ENCODE measurements at places on chromosomes 5 and 9.

- no peak for DNase-seq
Measured at GRCh38 chr9:137429546-137429890, 6.3 kb downstream of the NOXA1 start.

GRCh38 chr5:154117930-154118329 is 72.6 kb upstream of the GALNT10 start:
- peak; percentile 6 for DNase-seq

DNA sequence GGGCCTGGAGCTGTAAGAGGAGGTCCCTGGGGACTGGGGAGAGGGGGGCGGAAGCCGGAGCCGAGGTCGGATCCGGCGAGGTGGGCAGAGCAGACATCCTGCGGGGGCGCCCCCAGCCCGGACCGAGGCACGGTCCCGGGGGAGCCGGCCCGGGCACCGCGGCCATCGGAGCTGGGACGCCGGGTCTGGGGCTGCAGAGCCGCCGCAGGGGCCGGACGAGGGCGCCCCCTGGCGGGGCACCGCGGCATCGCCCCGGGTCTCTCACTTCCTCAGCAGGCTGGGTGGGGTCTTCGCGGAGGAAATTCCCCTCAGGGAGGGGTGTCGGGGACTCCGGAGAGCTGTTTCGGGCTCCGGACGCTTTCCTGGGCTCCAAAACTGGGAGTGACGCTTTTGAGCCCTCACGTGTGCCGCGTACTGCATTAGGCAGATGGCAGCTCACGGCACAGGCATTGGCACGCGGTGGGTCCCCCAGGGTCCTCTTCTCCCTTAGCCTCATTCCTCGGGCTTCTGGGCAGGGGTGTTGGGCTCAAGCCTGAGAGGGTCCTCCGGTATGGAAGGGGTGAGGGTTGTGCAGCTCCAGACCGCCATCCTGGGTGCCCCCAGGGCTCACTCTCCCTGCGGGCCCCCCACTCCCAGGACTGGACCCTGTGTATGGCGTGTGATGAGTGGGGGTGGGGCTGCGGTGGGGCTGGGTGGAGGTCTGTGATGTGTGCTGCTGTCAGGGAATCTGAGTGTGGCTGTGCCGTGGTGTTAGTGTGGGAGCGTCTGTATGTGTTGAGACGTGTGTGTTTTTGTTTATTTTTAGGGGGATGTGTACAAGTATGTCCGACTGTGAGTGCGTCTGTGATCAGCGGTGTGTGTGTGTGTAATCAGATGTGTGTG is 29.6 kb downstream of the LHX2 start:
- no peak for DNase-seq

GRCh38 chr9:10649076-10649475 is 36.3 kb upstream of the PTPRD start:
- DNase-seq: no peak

DNA sequence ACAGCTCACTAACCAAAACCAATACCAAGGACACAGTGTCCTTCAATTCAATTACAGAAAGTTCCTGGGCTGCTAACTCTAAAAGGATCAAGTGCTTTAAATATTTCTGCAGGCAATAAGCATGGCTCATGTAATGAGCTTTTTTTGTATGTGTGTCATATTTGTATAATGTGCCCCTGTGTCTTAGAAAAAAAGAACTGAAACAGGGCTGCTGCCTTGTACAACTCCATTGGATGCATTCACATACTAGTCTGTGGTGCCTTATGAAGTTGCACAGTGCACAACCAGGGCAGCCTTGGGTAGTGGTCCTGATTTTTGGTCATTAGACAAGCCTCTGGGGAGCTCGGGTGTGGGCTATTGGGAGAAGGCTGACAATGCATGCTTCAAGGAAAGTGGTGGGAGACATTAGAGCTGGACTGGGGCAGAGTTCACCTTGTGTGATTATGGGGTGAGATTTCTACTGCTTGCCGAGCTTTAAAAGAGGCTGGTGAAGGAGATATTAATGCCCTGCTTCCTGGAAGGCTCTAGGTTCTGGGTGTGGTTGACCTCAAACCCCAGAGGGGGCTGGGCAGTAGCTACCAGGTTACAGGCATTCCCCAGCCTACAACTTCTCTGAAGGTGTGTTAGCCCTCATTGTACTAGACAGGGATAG is 3.6 kb upstream of the CPEB4 start:
- no peak for DNase-seq

DNA sequence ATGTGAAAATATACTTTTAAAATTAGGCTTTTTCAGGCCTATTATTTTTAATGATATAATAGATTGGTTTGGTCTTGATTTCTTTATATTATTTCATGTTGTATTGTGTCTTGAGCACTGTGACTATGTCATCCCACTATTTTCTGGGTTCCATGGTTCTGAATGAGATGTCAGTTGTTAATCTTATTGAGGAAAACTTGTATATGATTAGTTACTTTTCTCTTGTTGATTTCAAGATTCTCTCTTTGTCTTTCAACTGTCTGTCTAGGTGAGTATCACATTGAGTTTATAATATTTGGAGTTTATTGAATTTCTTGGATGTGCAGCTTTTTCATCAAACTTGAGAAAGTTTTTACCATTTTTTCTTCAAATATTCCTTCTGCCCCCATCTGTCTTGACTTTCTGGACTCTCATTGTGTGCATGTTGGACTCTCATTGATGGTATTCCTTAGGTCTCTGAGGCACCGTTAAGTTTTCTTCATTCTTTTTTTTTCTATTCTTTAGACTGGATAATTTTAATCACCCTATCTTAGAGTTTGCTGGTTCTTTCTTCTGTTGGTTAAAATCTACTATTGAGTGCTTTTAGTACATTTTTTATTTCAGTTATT is 175.8 kb downstream of the TMEM167A start:
- no peak for DNase-seq

GRCh38 chr5:137636830-137637714 is 98.8 kb downstream of the KLHL3 start:
- no peak for DNase-seq

DNA sequence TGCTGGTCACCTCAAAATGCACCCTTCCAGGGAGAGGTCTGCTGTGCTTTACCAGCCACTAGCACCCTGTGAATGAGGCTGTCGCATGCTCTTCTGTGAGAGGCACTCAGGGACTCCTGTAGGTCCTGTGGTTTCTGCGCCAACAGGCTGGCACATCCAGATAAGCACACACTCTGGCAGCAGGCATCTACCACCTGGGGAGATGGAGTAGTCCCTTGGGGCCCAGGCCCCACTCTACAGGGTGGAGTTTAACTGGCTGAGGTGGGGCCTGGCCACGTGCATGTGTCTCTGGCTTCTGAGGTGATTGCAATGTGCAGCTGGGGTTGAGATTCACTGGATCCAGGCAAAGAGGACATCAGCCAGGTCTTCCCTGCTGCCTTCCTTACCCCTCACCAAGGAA is 32.3 kb downstream of the TMEM174 start:
- DNase-seq: no peak

GRCh38 chr9:99822806-99823591 is 1.3 kb downstream of the NR4A3 start:
- DNase-seq: peak; percentile 53

DNA sequence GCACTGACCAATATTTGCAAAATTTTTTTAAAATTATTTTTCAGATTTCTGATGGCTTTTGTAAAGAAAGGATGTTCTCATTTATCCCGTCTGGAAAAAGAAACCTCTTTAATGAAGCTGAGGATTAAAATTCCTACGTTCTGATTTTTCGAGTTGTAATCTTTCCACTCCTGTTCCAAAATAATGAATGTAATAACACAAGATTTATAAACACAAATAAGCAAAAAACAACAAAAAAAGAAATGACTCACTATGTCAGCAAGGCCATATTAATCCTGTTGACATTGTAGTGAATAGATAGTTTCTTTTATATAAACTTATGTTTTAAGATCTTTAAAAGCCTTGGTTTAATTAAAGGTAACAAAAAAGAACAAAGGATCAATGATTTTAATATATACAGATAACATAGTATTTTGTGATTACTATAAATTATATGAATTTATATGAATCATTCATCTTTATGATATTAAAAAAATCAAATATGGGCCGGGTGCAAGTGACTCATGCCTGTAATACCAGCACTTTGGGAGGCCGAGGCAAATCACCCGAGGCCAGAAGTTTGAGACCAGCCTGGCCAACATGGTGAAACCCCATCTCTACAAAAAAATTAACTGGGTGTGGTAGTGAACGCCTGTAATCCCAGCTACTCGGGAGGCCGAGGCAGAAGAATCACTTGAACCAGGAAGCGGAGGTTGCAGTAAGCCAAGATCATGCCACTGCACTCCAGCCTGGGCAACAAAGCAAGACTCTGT is 336.6 kb upstream of the DAB2 start:
- DNase-seq: no peak

- peak; percentile 64 for DNase-seq
Measured at GRCh38 chr5:10689391-10690081, 71.5 kb downstream of the DAP start.

DNA sequence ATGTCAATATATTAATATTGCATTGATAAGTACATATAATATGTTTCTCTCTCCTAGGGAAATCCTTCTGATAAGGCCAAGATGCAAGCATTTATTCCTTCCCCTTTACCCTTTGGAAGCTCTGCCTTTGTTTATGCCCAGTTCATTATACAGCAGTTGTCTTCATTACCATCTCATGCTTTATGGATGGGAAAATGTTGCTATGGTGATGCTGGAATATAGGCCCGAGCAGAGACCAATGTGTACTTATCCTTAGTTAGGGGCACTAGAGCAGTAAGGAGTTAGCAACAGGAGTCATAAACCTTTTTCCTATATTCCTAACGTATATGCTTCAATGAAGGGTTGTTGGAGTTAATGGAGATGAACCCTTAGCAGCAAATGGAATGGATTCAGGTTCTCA is 19.4 kb upstream of the NMUR2 start:
- DNase-seq: no peak

GRCh38 chr5:109920736-109921135 is 231.0 kb downstream of the MAN2A1 start:
- DNase-seq: no peak

DNA sequence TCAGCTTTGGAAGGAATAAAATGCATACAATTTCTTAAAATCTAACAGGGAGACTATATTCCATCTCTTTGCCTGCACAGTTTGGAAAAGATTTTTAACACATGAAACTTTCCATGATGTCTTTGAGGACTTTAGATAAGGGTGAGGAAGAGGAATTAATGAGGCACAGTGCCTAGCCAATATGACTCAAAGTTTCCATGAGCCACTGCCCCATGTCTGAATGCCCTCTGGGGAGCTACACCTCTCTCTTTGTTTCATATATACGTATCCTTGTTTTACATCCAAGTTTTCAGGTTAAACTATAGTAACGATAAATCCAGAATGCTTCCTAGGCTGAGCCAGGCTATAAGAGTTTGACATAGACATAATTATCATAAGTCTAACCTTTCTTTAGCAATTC is 349.3 kb upstream of the TLE4 start:
- DNase-seq: no peak

GRCh38 chr9:27022920-27023319 is 17.4 kb upstream of the LRRC19 start:
- DNase-seq: no peak

- DNase-seq: no peak
Measured at GRCh38 chr5:6395621-6396020, 17.3 kb upstream of the MED10 start.

- no peak for DNase-seq
Measured at GRCh38 chr5:488744-489688, 35.2 kb downstream of the SLC9A3 start.

DNA sequence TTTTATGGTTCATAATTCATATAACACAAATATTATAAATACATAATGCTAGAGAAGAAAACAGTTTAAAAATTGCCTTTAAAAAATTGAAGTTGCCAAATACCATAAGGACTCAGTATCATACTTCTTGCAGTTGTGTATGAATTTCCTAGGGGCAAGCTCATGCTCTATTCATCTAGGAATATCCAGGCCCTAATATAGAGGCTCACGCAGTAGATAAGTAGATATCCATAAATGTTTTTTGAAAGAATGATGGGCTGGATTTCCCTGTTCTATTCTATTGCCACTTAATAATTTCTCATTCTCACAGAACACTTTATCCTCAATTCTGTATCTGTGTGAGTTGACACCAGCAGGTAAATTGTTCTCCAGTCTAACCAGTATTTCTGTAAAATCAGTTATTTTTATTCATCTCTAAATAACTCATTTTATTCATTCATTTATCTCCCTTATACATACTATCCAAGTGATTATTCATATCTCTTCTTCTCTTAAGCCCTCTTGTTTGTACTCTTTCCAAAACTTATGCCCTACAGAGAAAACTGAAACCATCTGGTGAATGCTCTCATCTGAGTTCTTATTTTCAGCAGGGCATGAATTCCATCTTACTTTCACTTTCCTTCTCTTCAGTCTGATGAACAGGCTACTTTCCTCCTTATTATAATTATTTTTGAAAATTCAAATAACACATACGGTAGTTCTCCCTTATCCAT is 97.1 kb downstream of the SLC44A1 start:
- peak; percentile 70 for DNase-seq

GRCh38 chr9:37732086-37732741 is 21.4 kb upstream of the TRMT10B start:
- DNase-seq: no peak

DNA sequence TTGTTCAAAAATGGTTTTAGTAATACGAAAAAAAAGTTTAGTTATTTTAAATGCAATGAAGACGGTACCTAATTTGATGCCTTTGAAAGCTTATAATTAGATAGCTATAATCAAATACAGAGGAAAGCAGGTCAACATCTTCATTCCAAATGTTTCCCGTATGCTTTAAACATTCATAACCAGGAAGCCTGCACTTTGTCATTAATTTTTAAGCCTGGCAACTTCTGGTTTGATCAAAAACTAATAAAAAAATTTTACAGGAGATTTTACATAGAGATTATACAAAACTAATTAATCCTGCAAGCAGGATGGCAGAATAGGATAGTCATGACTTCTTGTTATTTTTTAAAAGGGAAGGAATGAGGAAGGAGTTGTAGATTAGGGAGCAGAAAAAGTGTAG is 353.0 kb downstream of the FBXL17 start:
- no peak for DNase-seq

GRCh38 chr5:160792732-160793529 is 59.1 kb downstream of the ATP10B start:
- no peak for DNase-seq

DNA sequence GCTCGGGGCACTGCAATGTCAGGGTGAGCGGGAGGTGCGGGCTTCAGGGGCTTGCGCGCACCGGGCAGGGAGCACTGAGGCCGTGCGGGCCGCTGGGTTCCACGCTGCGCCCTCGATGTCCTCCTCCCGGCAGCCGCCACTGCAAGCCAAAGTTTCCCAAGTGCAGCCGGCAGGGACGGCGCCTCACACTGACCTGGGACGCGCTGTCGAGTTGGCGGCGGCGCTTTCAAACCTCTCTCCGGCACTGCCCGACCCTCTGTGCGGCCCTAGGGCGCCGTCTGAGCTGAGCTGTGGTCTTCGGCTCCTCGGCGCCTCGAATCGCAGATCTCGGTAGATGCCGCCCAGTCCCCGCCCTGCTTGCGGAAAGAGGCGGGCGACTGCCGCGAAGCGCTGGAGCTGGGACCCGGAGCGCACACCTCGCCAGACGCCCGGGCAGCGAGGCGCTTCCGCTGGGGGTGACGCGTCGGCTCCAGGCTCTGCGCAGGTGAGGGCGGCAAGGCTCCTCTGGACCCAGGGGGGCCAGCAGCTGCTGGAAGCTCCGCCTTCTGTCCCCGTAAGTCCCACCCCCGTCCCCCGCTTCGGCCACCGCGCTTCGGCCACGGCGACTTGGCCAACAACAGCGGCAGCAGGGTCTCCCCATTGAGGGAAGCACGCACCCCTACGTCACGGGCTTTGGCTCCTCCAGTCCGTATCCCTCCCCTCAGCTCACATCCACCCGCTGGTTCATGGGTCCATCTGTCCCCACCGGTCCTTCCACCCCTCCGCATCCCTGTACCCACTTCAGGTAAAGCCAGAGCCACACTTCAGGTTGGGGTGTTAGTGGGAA is at the start of gene ANKRD34B:
TSS of gene ANKRD34B (minus strand) at position 320 of the 826 bp plus-strand sequence. CDS start 10,261 bp downstream, outside the sequence.
- DNase-seq: peak; percentile 24
